ENCODE measurements at places on chromosomes 3 and 15. TPM values are rescaled to one million over a fixed set of nuclear protein-coding genes. Genes with fewer than 3 reads are reported as not detected.

CFAP100 gene
- total RNA-seq, result not detected

CDV3 gene
- 319 TPM for total RNA-seq

DNAJA4 gene
- 78.5 TPM for total RNA-seq

PLA2G4F gene
- total RNA-seq, result 1.9 TPM

HRG gene
- total RNA-seq, result not detected

UCN2 gene
- total RNA-seq, result not detected

ZCWPW2 gene
- 3.3 TPM for total RNA-seq

- DNase-seq, result no peak
Observed at GRCh38 chr3:161219495-161219894, 1.6 kb upstream of the NMD3 start.

- no peak for DNase-seq
Observed at GRCh38 chr3:249587-250262, 53.2 kb downstream of the CHL1 start.

GRCh38 chr3:119762876-119763275 is 19.0 kb upstream of the NR1I2 start:
- no peak for DNase-seq

- DNase-seq, result peak; percentile 96
Observed at GRCh38 chr3:129224984-129225393, 24.4 kb upstream of the COPG1 start.

- DNase-seq, result no peak
Observed at GRCh38 chr3:170713653-170714052, 127.8 kb upstream of the SLC7A14 start.

DNA sequence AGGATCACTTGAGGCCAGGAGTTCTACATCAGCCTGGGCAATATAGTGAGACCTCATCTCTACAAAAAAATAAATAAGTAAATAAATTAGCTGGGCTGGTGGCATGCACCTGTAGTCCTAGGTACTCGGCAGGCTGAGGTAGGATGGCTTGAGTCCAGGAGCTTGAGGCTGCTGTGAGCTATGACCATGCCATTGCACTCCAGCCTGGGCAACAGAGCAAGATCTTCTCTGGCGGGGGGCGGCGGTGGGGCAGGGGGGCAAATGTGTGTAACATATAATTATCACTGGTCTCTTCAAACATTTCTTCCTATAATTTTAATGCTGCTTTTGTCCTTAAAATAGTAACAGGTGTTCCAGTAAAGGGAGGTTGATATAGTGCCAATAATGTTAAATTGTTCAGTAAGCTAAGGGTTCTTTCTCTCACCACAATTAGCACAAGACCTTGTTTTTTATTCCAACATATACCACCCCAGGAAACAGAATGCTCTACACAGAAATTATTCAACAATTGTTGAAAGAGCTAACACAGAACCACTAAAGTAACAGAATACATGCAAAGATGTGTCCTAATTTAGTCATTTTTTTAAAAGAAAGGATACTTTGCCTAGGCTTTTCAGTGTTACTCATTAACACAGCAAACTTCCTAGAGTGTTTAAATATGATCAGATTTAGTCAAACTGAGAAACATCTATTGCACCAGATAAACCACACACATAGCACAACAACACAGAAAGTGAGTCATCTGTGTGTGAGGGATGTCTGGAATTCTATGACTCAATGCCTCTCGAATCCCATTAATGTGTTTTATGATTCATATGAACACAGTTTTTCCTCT is 29.1 kb downstream of the ANKRD28 start:
- DNase-seq, result peak; percentile 48

GRCh38 chr3:126582311-126582710 is 23.6 kb upstream of the C3orf22 start:
- DNase-seq, result no peak

DNA sequence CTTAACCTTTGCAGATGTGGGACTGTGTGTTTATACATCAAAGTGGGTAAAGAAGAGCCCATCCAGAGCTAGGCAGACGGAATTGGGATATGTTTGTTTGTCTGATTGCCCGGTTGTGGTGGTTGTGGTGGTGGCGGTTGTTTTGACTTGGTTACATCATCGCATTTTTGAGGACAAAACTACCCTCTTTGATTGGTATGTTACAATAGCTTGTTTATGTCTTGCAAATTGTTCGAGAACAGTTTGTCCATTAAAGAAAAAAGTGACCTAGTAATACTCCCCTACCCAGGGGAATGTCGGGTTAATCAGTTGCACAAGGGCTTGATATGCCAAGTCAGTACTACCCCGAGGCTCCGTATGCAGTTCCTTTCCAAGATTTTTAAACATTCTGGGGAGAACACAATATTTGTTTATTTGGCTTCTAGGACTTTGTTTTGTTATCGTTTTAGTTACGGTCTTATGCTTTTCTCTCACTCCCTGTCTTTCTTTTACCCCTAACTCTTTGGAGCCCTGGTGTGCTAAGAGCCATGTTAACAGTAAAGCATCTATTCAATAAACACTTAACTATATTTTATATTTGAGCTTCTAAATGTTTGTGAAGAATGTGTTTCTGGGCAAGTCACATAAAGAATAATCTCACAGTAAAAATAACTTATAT is 315.4 kb downstream of the LPP start:
- no peak for DNase-seq

- no peak for DNase-seq
Observed at GRCh38 chr15:99098991-99099390, 5.9 kb upstream of the SYNM start.

- DNase-seq, result no peak
Observed at GRCh38 chr3:16090706-16091105, 83.8 kb upstream of the GALNT15 start.

- DNase-seq, result no peak
Observed at GRCh38 chr3:127735767-127736693, 63.3 kb downstream of the ABTB1 start.

- DNase-seq, result no peak
Observed at GRCh38 chr3:127166501-127167065, 26.3 kb upstream of the PRR23E start.

- DNase-seq, result no peak
Observed at GRCh38 chr15:83764201-83764838, 110.4 kb downstream of the ADAMTSL3 start.

- no peak for DNase-seq
Observed at GRCh38 chr15:83733206-83733605, 79.3 kb downstream of the ADAMTSL3 start.

Measured in psoas muscle (tissue), 8 donors.